ENCODE measurements at places on chromosomes 2 and 18.

- DNase-seq: no peak
These were observed 75.0 kb downstream of the SLC66A2 start for GRCh38 chr18:79876497-79876896.

- peak; percentile 68 for DNase-seq
These were observed 1.2 kb downstream of the RTKN start for GRCh38 chr2:74440378-74441169.

GRCh38 chr18:8959551-8960135 is 142.9 kb upstream of the NDUFV2 start:
- no peak for DNase-seq

GRCh38 chr2:75087736-75088135 is 111.6 kb downstream of the TACR1 start:
- no peak for DNase-seq

DNA sequence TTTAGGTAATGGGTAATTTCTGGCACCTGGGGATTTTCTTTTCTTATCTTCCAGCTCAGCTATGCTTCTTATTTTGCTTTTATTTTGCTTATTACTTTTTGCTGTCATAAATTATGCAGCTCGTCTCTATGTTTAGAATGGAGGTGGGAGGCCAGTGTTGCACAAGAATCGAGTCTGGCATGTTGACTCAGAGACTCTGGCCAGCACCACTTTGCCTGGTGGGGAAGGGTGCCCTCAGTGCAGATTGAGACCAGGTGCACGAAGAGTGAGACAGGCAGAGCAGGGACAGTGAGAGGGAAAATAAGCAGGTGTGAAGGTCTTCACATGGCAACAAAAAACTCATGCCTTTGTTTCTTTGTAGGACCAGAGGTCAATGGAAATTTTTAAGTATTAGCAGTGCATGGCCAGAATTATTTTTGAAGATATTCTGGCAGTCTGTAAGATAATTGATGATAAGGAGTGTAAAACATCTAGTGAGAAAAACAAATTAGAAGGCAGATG is 59.2 kb upstream of the SLC5A7 start:
- no peak for DNase-seq

DNA sequence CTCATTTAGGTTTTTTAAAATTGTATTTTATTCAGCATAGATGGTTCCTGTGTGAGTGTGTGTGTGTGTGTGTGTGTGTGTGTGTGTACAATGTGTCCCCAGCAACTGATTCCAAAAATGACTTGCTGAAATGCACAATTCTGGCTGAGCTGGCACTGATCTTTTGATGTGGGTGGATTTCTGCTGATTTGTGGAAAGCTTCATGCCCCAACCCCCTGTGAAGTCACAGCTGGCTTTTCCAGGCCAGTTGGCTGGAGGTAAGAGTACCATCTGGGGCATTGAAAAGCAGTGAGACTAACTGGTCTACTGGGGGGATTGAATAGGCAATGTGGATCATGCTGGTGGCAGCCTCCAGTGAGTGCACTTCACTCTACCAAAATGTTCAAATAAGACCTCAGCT is 187.2 kb downstream of the LRRTM1 start:
- DNase-seq: peak; percentile 3

GRCh38 chr2:127625572-127625951 is 20.4 kb upstream of the GPR17 start:
- DNase-seq: no peak

DNA sequence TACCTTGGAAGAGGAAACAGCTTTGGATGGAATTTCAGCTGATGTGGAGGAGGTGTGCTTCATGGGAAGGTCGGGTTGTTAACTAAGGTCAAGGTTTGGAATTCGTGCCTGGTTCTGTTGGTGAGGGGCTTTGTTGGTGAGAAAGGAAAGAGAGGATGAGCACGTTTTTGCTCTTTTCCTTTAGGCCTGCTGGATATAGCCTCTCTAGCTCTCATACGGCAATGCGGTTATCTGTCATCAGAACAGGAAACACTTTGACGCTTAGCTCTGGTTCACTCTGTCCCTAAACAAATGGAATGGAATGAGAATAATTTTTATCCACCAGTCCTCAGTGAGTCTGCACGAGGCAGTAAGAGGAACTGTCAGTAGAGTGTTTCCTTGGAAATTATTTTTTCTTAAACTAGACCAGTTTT is 169.7 kb upstream of the NOSTRIN start:
- peak; percentile 45 for DNase-seq

DNA sequence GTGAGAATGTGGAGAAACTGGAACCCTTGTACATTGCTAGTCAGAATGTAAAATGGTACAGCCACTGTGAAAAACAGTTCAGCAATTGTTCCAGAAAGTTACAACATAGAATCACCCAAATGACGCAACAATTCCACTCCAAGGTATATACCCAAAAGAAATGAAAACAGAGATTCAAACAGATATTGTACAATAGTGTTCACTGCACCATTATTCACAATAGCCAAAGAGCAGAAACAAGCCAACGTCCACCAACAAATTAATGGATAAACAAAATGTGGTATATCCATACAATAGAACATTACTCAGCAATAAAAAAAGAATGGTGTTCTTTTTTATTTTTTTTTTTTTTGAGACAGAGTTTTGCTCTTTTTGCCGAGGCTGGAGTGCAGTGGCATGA is 10.9 kb downstream of the CLASP1 start:
- DNase-seq: peak; percentile 56

DNA sequence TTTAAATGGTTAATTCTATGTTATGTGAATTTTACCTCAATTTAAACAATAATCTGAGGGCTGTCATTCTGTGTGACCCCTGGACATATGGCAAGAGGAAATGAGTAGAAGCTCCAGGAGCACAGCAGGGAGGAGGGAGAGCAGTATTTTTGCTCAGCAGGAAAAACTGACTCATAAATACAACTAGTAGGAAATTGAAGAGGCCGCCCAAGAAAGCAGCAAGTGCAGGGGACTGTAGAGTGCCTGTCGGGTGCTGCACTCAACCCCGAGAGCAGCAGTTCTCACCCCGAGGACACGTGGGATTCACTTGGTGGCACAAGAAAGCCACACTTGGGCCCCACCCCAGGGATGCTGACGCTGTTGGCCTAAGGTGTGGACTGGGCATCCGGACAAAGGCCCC is 60.8 kb downstream of the NPAS2 start:
- no peak for DNase-seq

GRCh38 chr2:72669121-72669520 is 156.7 kb downstream of the EXOC6B start:
- DNase-seq: peak; percentile 82

GRCh38 chr2:88027697-88028389 is 11.5 kb upstream of the RNU2-63P start:
- DNase-seq: no peak

- no peak for DNase-seq
These were observed 148.6 kb downstream of the KLHL14 start for GRCh38 chr18:32624182-32624723.

DNA sequence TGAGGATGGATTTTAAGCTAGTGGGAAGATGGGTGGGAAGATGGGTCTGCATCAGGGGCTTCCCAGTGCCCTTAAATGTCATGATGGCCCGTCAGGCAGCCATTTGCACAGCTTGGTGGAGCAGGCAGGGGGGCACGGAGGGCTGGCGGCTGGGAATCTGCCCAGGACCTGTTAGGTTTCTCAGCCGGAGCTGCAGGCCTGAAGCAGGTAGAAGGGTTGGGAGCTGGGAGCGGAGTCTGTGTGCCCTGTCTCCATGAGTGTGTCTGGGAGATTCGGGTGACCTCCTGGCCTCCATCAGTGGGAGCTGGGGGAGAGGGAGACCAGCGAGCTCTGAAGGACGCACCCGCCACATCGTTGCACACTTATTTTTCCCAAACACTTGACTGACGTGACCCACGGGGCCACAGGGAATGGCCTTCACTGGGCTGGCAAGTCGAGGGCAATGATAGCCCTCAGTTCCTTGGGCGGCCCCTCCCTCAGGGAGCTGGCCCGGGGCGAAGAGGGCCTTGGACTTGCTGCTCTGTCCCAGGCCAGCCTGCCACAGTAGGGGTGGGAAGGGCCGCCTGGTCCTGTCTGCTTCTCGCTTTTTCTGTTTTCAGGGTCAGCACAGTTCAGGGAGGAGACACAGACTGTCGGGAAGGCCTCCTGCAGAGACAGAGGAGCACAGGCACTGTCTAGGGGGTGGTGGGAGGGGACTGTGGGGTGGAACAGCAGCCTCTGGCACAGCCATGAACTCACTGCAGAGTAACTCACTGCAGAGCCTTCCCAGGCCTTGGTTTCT is 236.8 kb downstream of the ZBTB7C start:
- no peak for DNase-seq

GRCh38 chr2:228023619-228024018 is 152.2 kb downstream of the DAW1 start:
- DNase-seq: peak; percentile 47

GRCh38 chr2:49686897-49687442 is 532.7 kb upstream of the FSHR start:
- no peak for DNase-seq

- peak; percentile 72 for DNase-seq
These were observed 1.8 kb downstream of the DPP4 start for GRCh38 chr2:162072181-162072702.

- DNase-seq: no peak
These were observed 84.1 kb downstream of the RAPH1 start for GRCh38 chr2:203451011-203451410.

DNA sequence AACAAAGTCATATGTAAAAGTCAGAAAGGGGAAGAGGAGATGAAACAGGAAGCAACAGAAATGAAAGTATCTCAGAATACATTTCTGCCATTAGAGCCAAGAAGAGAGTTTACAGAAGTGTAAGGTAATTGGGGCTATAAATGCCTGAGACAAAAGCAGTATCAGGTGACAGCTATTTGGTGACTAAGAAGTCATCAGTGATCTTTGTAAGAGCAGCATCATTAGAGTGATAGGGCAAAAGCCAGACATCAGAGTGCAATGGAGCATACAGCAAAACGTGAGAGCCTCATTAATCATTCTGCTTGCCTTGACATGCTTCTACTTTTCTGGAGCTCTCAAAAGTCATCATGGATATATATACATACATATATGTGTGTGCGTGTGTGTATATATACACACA is 804.7 kb upstream of the PIK3C3 start:
- DNase-seq: no peak

- DNase-seq: no peak
These were observed 37.2 kb downstream of the CLASP1 start for GRCh38 chr2:121611730-121612705.

DNA sequence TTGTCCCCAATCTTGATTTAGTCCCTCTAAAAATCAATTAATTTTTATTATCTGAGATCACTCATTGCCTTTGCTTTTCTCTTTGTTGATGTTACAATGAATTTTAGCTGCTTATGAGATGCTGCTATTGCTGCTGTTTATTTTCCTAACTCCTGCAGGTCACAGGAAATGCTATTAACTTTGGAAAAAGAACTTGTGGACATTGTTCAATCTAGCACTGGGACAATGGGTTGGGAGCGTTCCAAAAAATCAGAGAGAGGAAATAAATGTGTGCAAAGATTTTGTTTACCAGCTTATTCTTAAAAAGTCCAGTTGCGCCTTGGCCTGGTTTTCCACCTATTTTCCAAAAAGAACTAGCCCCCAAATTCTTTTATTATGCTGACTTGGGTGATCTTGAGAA is 268.3 kb downstream of the PTH2R start:
- DNase-seq: no peak

- peak; percentile 77 for DNase-seq
These were observed 10.6 kb downstream of the SCG2 start for GRCh38 chr2:223591596-223591995.

GRCh38 chr18:55513161-55513560 is 74.8 kb downstream of the TCF4 start:
- peak; percentile 32 for DNase-seq

DNA sequence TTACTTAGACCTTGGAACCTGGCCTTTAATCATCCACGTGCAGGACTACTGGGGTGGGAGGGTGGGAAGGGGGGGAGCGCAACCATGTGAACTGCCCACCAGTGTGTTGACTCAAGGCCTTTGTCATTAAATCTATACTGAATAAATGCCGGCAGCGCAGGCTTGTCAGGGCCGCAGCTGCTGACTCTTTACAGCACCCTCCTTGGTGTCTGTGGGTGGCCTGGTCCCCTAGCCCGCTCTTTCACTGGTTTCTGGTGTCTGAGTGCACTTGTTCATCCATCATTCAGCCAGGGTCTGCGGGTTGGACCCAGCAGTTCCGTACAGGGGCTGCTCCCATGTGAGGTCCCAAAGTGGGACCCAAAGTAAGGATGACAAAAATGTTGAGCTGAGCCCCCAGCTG is 11.5 kb downstream of the MAP3K2 start:
- DNase-seq: no peak

DNA sequence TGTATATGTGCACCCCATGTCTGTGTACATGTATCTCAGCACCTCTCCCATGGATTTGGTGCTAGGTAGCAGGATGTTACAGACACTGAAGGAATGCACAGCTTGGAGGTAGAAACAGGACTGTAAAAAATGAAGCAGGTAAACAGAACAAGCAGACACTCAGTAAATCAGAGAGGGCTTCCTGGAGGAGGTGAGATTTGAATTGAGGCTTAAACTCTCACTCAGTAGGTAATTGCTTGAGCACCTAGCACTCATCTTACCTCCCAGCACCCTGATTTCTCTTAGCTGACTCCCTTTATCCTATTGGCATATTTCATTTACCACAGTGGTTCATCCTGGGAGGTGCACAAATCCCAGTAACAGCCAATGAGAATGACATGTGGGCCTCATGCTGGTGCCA is 537.9 kb upstream of the RAB6C start:
- no peak for DNase-seq

DNA sequence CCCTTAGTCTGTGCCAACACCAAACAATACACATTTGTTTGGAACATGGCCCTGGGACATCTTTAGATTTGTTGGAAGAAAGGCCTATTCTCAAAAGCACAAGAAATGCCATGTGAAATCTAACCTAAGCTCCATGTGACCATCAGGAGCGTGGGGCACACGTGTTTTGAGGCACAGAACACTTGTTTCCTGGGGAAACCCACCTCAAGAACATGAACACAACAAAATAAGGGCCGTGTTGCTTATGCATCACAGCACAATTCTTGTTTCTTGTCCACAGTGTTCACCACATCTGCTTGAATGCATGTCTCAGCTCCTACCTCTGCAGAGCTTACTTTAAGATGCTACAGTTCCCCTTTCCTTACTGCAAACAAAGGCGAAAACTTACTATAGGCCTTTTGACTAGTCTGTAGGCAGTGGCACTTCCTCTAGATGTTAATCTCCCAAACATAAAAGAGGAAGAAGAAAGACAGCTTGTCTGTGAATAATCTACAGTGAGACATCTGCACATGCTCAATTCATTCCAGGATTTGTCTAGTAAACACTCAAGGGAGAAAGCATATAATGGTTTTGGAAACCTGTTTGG is 165.0 kb downstream of the ANKRD44 start:
- no peak for DNase-seq
